ENCODE measurements at places on chromosomes 6 and 20.
A peak's percentile ranks its signal among the peaks of the same experiment; 100 is the strongest.

GRCh38 chr20:20393207-20394120 lies 25.6 kb downstream of the INSM1 start:
- no peak for DNase-seq

DNA sequence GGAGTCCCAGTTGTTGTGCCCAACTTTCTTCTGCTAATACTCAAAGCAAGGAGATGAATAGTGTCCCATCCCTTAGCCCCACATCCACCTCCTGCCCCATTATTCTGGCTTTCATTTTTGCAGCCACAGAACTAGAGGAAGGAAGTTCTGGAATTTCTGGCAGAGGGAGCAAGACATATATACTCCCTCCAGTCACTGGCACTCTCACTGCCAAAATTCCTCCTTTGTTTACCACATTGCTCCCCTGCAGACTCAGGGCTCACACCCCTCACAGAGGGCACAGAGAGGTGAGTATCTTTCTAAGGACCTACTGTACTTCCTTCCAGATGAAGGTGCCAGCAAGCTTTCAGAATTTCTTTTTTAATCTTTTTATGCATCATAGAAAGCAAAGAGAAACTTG lies 168.0 kb upstream of the ID4 start:
- DNase-seq = no peak

GRCh38 chr20:25275813-25276532 lies 28.1 kb downstream of the PYGB start:
- no peak for DNase-seq

DNA sequence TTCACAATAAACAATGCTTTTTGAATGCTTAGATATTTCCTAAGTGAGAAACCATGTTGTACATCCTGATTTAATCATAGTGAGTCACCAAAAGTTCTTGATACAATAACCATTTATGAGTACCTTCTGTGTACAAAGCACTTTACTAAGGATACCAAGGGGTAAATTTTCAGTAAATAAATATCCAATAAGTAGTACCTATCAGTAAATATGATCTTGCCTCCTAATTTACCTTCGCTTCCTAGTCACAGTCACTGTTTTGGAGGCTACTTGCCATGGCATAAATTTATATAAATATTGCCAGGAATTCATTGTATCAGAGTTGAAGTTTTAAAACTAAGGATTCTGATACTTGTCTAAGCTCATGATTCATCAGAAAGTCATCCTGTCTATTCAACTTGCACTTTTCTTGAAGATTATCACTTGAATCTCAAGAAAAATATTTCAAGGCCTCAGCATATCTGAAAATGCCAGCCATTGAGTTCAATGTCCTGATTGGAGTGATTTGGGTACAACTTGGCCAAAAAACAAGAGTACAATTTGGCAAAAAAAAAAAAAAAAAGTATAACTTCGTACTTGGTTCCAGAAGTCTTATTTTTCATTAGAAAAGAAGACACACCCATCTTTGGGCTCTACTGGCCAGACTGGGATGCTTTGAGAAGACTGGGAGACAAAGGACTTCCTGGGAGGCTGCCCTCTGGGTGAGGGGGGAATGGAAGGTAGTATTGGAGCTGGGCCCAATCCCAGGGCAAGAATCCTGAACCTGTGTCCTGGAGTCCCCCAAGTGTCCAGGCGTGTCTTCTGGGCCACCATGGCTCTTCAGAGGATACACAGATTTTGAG lies 32.8 kb downstream of the RAB22A start:
- DNase-seq = no peak

- DNase-seq = no peak
Measured at GRCh38 chr6:149050160-149050559, 267.4 kb upstream of the TAB2 start.

- no peak for DNase-seq
Measured at GRCh38 chr20:53975761-53976160, 94.6 kb downstream of the BCAS1 start.

DNA sequence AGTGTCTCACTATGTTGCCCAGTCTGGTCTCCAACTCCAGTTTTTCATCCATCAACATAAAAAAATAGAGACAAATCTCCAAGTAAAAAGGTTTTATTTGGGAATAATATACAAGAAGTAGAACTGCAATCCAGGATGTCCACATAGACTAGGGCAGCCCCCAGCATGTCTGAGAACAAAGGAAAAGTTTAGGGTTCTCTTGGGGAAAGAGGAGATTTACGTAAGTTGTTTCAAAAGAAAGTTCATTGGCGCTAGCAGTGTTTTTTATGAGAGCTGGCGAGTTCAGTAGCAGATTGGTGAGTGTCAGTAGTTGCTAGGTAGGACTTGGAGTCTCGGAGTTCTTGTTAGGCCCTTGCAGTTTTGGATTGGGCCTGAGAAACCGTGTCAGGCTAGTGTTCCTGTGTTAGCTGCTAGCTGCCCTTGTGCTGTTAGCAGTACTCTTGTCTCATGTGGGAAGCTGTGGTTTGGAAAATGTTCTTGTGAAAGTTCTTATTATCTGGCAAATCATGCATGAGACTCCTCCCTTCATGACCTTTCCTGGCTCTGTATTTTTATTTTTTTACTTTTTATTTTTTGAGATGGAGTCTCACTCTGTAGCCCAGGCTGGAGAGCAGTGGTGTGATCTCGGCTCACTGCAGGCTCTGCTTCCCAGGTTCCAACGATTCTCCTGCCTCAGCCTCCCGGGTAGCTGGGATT lies 24.7 kb downstream of the TTLL9 start:
- DNase-seq = no peak

DNA sequence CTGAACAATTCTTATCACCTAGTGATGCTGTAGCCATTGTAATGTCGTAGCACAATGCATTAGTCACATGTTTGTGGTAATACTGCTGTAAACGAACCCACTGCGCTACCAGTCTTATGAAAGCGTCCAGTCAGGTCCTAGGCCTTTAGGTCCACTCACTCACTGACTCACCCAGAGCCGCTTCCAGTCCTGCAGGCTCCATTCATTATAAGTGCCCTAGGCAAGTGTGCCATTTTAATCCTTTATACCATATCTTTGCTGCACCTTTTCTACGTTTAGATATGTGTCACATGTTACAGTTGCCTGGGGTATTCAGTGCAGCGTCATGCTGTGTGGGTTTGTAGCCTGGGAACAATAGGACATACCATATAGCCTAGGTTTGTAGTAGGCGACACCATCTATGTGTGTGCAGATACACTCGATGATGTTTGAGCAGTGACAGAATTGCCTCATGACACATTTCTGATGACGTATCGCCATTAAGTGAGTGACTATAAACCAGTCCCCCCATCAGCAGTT lies 15.4 kb downstream of the IGF2R start:
- DNase-seq = no peak

- no peak for DNase-seq
Measured at GRCh38 chr6:119250036-119250435, 99.5 kb downstream of the MAN1A1 start.

- no peak for DNase-seq
Measured at GRCh38 chr20:35560541-35560940, 18.7 kb downstream of the ERGIC3 start.

DNA sequence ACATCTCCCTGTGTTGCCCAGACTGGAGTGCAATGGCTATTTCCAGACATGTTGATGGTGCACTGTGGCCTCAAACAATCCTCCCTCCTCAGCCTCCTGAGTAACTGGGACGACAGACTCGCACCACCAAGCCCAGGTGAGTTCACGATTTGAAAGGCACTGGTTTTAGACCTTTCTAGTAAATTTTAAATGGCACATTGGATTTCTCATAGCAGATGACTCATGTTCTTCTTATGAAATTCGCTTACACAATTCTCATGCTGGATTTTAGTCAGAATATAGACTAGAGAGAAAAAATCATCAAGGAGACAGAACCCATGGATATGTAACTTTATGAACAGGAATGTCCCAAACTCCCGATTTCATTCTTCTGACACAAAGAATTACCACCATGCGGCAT lies 18.1 kb upstream of the PXDC1 start:
- no peak for DNase-seq

DNA sequence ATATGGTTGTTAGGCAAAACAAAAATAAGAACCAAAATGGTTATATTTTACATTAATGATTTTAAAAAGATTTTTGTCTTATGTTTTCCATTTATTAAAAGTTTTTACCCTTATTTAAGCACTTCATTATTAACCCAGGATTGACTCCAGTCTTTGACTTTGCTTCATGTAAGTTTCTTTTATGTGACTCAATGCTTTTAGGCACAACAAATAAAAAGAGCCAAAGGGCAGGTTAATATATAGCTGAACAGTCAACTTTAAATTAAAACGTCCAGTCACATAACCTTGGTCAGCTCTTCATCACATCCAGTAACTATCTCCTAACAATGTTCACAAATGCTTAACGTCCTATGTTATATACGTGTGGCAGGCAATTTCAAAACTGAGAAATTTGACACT lies 32.7 kb downstream of the COL21A1 start:
- no peak for DNase-seq

- DNase-seq = no peak
Measured at GRCh38 chr6:20286968-20287565, 74.8 kb upstream of the MBOAT1 start.

DNA sequence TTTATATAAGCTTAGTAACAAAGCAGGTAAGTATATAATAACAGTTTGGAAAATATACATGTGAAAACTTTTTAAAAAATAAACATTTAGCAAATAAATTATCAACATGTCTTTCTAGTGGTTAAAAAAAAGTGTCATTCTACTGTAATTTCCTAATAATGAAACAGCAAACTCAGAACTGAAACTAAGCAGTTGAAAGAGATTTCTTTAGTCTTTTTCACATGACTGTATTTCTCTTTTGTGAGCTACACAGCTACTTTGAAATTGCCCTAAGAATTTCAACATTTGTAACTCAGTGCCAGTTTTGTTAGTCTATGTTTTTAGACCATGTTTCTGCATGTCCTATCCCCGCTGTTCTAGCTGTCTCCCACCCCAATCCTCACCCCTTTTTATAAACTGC lies 28.4 kb upstream of the SDHAF4 start:
- no peak for DNase-seq

DNA sequence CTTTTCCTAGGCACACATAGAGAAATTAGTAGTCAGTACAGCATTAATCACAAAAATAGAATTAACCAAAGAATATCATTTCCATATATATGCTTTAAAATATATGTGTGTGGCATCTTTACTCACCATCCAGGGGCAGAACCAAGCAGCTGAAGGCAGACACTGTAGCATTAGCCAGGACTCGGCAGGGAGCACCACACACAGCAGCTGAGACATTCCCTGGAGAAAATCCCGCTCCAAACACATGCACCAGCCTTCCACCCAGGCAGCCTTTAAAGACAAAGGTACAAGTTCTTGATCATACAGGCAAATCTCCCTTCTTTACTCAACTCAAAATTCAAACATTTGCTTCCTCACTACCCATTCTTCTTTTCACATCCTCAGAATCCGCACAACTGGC lies 64.7 kb downstream of the PKHD1 start:
- no peak for DNase-seq

DNA sequence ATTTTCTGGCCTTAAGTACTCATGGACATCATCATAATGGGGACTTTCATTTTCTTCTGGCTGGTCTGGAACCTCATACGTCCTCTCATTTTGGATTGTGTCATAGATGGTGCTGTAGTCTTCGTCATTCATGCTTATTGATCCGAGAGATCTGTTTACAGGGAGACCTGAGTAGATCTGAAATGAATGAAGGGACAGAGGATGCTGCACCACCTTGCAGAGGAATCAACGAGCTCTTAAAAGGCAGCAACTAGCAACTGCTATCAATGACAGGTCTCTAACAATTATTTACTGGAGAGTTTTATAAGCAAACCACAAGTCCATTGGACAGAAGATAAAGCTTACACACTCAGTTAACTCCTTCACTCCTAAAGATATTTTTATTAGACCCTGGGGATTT lies 49.7 kb upstream of the ENPP4 start:
- no peak for DNase-seq

DNA sequence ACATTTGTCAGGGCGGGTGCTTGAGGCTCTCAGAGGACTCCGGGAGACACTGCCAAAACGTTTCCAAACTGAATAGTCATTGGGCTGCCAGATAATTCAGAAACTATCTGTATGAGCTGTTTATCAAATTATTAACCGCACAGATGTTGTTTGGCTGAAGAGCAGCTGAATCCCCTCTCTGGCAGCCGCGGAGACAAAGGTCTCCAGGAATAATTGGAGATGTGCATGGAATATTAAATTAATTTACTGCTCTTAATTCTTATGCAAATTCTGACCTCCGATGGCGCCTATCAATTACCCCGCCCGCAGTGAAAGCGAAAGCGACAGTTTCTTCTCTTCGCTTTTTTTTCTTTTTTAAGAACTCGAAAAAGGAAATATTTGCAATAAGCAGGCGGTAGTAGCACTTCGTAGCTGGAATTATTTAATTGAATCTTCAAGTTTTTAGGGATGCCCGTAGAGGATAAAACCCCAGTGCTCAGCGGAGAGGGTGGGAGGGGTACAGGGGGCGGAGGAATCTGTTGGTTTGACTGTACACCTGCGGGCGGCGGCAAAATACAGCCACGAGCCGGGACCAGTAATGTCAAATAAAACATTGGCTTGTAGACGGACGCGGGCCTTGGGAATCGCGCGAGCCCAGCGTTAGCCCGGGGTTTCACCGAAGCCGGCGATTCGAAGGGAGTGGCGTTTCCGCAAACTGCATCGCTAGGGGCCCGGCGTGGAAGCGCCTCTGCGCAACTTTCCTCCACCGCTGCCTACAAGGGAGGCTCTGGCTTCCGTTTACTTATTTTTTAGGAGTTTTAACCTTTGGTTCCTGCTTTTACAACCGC lies 6.2 kb downstream of the LINC00237 start:
- DNase-seq = peak; percentile 39

- no peak for DNase-seq
Measured at GRCh38 chr6:33014841-33015634, 5.6 kb upstream of the HLA-DOA start.

GRCh38 chr6:75349262-75349984 lies 64.8 kb upstream of the TMEM30A start:
- DNase-seq = no peak

- no peak for DNase-seq
Measured at GRCh38 chr6:150797949-150798348, 67.6 kb upstream of the MTHFD1L start.

DNA sequence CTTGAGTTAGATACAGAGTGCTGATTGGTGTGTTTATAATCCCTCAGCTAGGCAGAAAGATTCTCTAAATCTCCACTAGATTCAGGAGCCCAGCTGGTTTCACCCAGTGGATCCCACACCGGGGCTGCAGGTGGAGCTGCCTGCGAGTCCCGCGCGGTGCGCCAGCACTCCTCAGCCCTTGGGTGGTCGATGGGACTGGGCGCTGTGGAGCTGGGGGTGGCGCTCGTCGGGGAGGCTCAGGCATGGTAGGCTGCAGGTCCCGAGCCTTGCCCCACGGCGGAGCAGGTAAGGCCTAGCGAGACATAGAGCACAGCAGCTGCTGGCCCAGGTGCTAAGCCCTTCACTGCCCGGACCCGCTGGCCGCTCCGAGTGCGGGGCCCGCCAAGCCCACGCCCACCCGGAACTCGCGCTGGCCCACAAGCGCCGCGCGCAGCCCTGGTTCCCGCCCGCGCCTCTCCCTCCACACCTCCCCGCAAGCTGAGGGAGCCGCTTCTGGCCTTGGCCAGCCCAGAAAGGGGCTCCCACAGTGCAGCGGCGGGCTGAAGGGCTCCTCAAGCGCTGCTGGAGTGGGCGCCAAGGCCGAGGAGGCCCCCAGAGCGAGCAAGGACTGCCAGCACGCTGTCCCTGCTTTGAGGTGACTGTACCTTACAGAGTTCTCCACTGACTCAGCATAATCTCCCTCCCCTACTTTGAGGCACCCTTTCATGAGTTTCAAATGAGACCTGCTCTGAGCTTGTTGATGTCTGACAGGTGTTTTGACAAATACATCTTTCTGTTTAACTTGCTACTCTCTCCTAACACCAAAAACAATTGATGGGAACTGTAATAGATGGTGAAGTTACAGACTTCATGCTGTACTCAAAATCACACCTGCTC lies 3.9 kb upstream of the SSR1 start:
- DNase-seq = no peak

- DNase-seq = no peak
Measured at GRCh38 chr6:136762022-136762975, 30.0 kb downstream of the MAP3K5 start.

Measured in stimulated activated CD4-positive, alpha-beta T cell treated with anti-CD3 and anti-CD28 coated beads, TNF-alpha, amount 100 ng/mL, for 24 hours (primary cell).